ENCODE measurements at places on chromosomes 6 and 20.

DNA sequence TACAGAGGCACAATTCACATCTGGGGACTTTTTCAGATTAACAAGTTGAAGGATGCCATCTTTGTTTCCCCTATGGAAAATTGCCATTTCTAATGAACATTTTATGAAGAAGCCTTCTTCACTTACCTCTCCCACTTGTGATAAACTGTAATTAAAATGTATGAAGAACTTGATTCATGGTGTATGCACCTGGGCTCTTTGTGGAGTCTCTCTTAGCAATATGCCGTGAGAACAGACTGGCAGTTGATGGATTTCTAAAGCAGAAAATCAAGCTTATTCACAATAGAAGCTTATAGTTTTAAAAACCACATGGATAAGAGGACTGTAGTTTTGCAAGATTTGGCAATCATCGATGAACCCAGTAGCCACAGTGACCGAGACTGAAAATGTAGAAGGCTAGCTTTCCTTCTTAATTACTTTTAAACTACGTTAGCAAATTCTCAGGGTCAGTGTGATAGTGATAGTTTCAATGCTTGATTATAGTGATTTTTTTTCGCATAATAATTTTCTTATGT, 270.6 kb downstream of the PRL start:
- DNase-seq: no peak

GRCh38 chr20:59782986-59783640, 150.3 kb downstream of the SYCP2 start:
- no peak for DNase-seq

GRCh38 chr6:47064274-47064673, 22.1 kb upstream of the ADGRF1 start:
- DNase-seq: no peak

DNA sequence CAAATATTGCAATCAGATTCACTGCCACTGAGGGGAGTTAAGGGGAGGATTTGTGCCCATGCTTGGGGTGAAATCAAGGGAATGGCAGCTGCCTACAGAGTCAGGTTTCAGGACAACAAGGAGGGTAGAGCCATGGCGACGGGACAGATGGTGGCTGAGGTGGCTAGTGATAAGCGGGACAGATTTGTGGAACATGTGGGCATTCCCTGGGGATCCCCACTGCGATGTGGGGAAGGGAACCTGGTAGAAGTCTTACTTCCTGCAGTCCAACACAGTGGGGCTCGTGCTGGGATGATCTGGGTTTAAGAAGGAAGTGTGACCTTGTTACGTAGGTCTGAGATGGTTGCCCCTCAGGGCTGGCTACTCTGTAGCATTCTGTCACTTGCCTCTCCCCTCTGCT, 292.0 kb upstream of the JARID2 start:
- DNase-seq: no peak

DNA sequence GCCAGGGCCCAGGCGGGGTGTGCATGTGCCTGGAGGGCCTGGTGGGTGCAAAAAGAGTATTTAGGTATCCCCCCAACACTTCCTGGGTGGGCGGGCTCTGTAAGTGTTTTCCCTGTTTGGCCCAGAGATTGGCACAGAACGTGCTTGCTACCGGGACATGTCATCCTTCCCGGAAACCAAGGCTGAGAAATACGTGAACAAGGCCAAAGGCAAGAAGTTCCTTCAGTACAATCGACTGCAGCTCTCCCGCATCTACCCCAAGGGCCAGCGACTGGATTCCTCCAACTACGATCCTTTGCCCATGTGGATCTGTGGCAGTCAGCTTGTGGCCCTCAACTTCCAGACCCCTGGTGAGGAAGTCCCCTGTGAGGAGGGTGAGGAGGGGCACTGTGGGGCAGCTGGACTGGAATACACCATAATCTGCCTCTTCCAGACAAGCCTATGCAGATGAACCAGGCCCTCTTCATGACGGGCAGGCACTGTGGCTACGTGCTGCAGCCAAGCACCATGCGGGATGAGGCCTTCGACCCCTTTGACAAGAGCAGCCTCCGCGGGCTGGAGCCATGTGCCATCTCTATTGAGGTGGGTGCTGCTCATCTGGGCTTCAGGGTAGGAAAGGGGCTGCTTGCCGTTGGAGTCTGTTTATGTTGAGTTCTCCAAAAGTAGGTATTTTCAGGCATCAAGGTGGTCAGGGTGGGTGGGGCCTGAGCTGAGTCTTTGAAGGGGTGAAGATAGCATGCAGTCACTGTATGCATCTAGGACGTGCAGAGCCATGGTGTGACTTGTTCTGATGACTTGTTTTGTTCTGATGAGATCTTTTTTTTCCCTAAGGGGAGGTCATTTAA, 35.2 kb downstream of the PLCG1 start:
- DNase-seq: no peak

- DNase-seq: no peak
Measured at GRCh38 chr20:4062721-4063606, 47.6 kb upstream of the RNF24 start.

DNA sequence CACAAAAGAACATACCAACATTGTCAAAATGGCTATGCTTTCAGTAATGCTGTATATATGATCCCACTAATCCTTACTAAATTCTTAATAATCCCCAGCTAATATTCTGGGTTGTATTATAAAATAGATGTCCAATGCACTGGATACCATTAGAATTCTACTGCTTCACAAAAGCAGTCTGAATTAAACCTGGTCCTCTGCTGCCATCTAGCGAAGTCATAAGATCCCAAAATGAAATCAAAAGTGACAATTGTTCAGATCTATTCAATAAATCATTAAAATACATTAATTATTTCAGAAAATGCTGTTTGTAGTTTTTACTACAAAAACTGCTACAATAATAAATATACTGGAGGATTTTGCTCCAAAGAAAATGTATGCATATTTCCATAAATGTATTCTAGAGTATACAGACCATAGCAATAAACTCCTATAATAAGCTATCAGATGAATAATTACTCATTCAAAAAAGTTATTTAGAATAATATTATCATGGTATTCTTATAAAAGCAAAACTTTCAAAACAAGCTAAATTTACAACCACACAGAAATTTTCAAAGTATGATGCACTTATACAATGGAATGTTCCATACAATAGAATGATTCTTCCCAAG, 92.6 kb downstream of the RNGTT start:
- DNase-seq: no peak

- DNase-seq: no peak
Measured at GRCh38 chr6:142833054-142833453, 111.9 kb downstream of the HIVEP2 start.

GRCh38 chr20:23304616-23305015, 46.0 kb upstream of the NXT1 start:
- DNase-seq: no peak

- DNase-seq: no peak
Measured at GRCh38 chr6:116568821-116569755, 2.2 kb upstream of the RWDD1 start.

DNA sequence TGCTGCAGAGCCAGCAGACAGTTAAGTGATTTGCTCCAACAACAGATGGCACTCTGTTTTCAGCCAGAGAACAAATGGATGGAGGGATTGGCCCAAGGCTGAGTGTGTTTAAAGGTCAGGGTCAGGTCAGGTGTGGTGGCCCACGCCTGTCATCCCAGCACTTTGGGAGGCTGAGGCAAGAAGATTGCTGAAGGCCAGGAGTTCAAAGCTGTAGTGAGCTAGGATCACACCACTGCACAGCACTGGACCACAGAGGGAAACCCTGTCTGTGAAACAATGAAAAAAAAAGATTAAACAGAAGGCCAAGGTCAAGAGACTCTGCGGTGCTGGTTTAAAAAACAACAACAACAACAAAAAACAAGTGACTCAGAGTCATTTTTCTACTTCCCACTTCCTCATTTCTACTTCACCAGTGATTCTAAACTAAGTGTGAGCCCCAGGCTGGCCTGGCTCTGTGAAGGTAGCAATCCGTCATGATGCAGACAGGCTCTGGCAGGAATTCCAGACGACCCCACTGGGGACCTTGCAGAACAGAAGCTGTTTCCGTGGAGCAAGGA, 42.5 kb upstream of the ARMC2 start:
- DNase-seq: no peak

- DNase-seq: no peak
Measured at GRCh38 chr6:105259913-105260889, 80.4 kb upstream of the POPDC3 start.

GRCh38 chr20:62311150-62311549, 8.4 kb downstream of the ADRM1 start:
- no peak for DNase-seq

DNA sequence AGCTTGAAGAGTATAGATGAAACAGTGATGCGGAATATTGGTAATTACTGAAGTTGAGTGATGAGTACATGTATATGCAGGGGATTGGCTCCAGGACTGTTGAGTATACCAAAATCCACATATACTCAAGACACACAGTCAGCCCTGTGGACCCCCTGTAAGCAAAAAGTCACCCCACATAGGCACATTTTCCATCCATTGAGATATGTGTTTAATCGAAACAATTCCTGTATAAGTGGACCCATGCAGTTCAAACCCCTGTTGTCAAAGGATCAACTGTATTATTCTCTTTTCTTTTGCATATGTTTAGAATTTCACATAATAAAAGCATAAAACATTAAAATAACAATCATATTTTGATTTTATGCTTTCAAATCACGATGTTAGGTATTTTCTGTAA, 32.1 kb upstream of the FILIP1 start:
- DNase-seq: no peak

All from stimulated activated CD8-positive, alpha-beta memory T cell treated with anti-CD3 and anti-CD28 coated beads, Interleukin-2, amount 100 ng/mL, for 1 hour (primary cell).